Cardiac muscle cell (in vitro differentiated cells and primary cell): ENCODE measurements at places on chromosomes 12 and 14.

GRCh38 chr12:46800160-46800559, 25.6 kb downstream of the SLC38A4 start:
- H3K4me1 ChIP-seq: no peaks in the 10 kb centered on the region
- no peaks in the 10 kb centered on the region for H3K36me3 ChIP-seq
- DNase-seq: no peak
- no peak overlapping the region for H3K4me3 ChIP-seq
- H3K27me3 ChIP-seq: no peaks in the 10 kb centered on the region

- peaks cover 9% of the 10 kb centered on the region for H3K4me1 ChIP-seq
- H3K27ac ChIP-seq: no peak overlapping the region
- no peak for DNase-seq
- peaks cover 9% of the 10 kb centered on the region for H3K27me3 ChIP-seq
- H3K4me3 ChIP-seq: no peak overlapping the region
Measured at GRCh38 chr12:1665366-1665765, 25.5 kb upstream of the ADIPOR2 start.

- no peak overlapping the region for H3K27ac ChIP-seq
- H3K4me1 ChIP-seq: peaks cover 5% of the 10 kb centered on the region
- H3K27me3 ChIP-seq: peaks cover 3% of the 10 kb centered on the region
- no peaks in the 10 kb centered on the region for H3K36me3 ChIP-seq
Measured at GRCh38 chr12:116508145-116509121, 50.7 kb upstream of the MAP1LC3B2 start.

GRCh38 chr12:55736780-55737580, 5.9 kb upstream of the GDF11 start:
- peak; percentile 79 for DNase-seq
- H3K27ac ChIP-seq: peak overlapping the region; percentile 56
- H3K36me3 ChIP-seq: no peaks in the 10 kb centered on the region
- H3K4me1 ChIP-seq: peaks cover 16% of the 10 kb centered on the region
- no peaks in the 10 kb centered on the region for H3K27me3 ChIP-seq

GRCh38 chr12:109920261-109920780, 20.2 kb downstream of the TCHP start:
- H3K4me1 ChIP-seq: peaks cover 2% of the 10 kb centered on the region
- peaks cover 33% of the 10 kb centered on the region for H3K36me3 ChIP-seq
- no peak overlapping the region for H3K4me3 ChIP-seq
- H3K27ac ChIP-seq: no peak overlapping the region
- no peak for DNase-seq
- no peaks in the 10 kb centered on the region for H3K27me3 ChIP-seq

- no peaks in the 10 kb centered on the region for H3K27me3 ChIP-seq
- H3K4me1 ChIP-seq: peaks cover 12% of the 10 kb centered on the region
- H3K27ac ChIP-seq: peak overlapping the region; percentile 98
- H3K4me3 ChIP-seq: peak overlapping the region; percentile 69
Measured at GRCh38 chr12:56221232-56221756, 428 bp downstream of the RNF41 start.

DNA sequence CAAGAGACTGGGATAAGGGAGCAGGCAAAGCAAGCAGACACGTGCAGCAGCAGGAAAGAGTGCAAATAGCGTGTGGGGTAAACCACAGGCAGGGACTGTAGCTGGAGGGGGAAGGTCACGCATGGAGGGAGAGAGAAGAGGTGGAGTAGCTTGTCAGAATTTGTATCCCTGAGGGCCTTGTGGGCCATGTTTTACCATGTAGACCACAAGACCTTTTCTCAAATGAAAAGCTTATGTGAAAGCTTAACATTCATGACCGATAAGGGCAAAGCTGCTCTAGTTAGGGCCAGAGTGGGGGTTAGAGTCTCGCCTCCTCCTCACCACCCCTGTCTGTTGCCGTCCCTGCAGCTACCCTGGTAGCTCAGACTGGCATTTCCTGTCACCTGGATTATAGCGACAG, 152.9 kb upstream of the E2F7 start:
- H3K27me3 ChIP-seq: no peaks in the 10 kb centered on the region
- no peaks in the 10 kb centered on the region for H3K36me3 ChIP-seq
- H3K27ac ChIP-seq: no peak overlapping the region

- no peaks in the 10 kb centered on the region for H3K27me3 ChIP-seq
- peaks cover 39% of the 10 kb centered on the region for H3K4me1 ChIP-seq
- peak overlapping the region; percentile 81 for H3K27ac ChIP-seq
- H3K4me3 ChIP-seq: no peak overlapping the region
- DNase-seq: no peak
- no peaks in the 10 kb centered on the region for H3K36me3 ChIP-seq
Measured at GRCh38 chr14:61602003-61602732, 93.1 kb upstream of the HIF1A start.

DNA sequence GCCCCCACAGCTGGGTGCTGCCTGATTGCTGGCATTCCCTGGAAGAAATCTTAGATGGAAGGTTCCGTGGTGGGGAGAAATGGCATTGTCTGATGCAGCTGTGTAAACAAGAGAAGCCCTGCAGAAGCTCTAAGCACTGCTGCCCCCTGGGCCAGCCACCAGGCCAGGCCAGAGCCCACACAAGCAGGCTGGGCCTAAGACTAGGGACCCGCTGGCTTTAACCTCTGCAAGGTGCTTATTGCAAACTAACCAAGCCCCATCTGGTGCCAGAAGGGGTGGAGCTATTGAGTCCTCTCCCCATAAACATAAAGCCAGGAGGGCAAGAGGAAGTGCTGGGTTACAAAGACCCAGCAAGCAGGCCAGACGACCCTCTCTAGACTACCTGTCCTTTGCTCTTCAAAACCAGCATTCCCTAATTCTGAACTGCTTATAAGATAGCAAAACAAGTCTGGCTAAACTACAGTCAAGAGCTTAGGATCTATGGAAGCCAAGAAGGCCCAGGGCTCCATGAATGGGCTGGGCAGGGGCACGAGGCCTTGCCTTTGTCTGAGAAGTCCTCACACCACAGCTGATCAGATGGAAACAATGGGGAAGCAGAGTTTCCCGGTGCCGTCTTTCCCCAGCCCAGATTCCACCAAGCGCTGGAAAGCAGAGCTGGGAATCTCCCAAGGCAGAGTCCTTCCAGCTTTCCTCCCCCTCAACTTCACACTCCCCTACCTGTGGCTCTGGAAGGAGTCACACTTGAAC, 28.8 kb downstream of the P2RX4 start:
- DNase-seq: no peak
- H3K4me3 ChIP-seq: no peak overlapping the region
- peaks cover 18% of the 10 kb centered on the region for H3K4me1 ChIP-seq
- no peaks in the 10 kb centered on the region for H3K27me3 ChIP-seq
- H3K27ac ChIP-seq: peak overlapping the region; percentile 47

DNA sequence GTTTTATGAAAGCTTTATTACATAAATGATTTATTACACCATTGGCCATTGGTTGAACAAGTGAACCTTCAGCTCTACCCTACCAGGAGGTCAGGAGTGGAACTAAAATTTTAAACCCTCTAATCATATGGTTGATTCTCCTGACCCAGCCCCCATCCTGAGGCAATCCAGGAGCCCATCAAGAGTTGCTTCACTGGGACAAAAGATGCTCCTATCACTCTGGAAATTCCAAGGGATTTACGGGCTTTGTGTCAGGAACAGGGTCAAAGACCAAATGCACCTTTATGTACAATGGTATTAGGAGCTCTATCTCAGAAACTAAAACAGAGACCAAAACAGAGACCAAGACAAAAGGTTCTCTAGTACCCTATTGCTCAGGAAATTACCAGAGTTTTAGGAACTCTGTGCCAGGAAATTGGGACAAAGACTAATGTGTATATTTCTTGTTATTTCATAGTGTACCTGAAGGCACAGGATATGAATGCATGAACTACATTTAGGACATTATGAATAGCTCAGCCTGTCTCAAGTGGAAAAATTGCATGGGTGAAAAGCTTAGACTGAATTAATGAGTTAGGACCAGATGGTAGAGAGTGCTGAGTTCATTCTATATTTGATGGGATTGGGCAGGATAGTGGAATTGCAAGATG, 171.7 kb upstream of the FLRT2 start:
- no peak overlapping the region for H3K4me3 ChIP-seq
- H3K27me3 ChIP-seq: no peaks in the 10 kb centered on the region
- H3K4me1 ChIP-seq: no peaks in the 10 kb centered on the region
- H3K27ac ChIP-seq: no peak overlapping the region
- no peak for DNase-seq

GRCh38 chr12:82872088-82872487, 185.4 kb downstream of the TMTC2 start:
- no peak for DNase-seq
- no peak overlapping the region for H3K27ac ChIP-seq
- no peaks in the 10 kb centered on the region for H3K27me3 ChIP-seq
- no peak overlapping the region for H3K4me3 ChIP-seq
- no peaks in the 10 kb centered on the region for H3K36me3 ChIP-seq

DNA sequence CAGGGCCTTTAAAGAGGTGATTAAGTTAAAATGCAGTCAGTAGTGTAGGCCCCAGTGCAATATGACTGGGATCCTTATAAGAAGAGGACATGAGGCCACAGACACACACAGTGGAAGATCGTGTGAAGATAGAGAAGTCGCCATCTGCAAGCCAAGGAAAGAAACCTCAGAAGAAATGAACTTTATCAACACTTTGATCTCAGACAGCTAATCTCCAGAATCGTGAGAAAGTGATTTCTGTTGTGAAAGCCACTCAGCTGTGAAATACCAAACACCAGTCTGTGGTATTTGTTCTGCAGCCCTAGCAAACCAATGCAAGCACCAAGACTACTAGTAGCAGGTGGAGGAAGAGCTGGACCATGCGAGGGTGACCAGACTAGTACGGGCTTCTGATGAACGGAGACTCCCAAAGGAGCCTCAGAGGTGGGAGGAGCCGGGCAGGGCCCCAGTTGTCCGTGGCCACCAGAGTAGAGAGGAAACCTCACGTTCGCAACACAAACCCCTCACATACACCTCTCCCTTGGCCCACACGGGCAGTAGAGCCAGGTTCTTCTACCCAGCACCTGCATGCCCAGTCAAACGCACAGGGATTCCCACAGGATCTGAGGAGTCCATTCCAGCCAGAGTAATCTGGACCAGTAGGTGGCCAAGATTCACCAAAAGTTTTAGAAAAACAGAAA, 243.0 kb downstream of the TTC8 start:
- no peaks in the 10 kb centered on the region for H3K36me3 ChIP-seq
- H3K4me3 ChIP-seq: no peak overlapping the region
- H3K27ac ChIP-seq: no peak overlapping the region
- no peak for DNase-seq

GRCh38 chr12:81080431-81080983, 2.6 kb downstream of the ACSS3 start:
- peaks cover 36% of the 10 kb centered on the region for H3K4me1 ChIP-seq
- no peak overlapping the region for H3K27ac ChIP-seq
- DNase-seq: peak; percentile 66
- no peak overlapping the region for H3K4me3 ChIP-seq
- no peaks in the 10 kb centered on the region for H3K36me3 ChIP-seq
- H3K27me3 ChIP-seq: no peaks in the 10 kb centered on the region

- no peak overlapping the region for H3K27ac ChIP-seq
- no peak for DNase-seq
- peaks cover 7% of the 10 kb centered on the region for H3K4me1 ChIP-seq
- H3K27me3 ChIP-seq: no peaks in the 10 kb centered on the region
- no peak overlapping the region for H3K4me3 ChIP-seq
Measured at GRCh38 chr12:63924781-63925180, 80.3 kb downstream of the SRGAP1 start.

DNA sequence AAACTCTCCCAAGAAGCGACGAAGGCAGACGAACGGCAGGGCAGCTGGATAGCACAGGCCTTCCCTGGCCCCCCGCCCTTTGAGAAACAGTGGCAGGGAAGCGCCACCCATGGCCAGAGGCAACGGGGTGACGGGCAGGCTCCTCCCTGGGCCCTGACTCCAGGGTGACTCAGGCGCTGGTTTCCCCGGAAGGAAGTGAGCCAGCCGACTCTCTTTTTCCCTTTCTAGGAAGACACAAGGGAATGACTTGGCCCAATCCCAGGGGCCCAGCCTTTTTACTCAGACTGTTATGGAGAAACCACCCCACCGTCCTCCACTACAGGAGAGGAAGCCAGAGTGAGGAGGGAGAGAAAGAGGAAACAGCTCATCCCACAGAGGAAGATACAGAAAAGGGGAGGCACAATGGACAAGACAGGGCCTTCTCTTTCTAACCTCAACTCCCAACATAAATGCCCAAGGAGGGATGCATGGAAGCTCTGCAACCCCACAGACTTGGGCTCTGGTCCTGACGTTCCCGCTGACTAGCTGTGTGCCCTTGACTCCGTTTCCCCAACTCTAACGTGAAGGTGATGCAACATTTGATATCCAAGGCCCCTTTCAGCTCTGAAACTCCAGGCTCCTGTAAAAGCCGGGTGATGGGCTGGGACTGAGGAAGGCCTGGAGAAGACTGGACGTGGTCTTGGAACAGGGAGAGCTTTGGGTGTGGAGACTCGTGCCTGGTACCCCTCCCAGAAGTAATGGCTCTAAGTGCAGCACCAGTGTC, 27.9 kb downstream of the ACTN1 start:
- peaks cover 54% of the 10 kb centered on the region for H3K4me1 ChIP-seq
- H3K4me3 ChIP-seq: no peak overlapping the region
- H3K27ac ChIP-seq: peak overlapping the region; percentile 74
- H3K27me3 ChIP-seq: no peaks in the 10 kb centered on the region
- H3K36me3 ChIP-seq: no peaks in the 10 kb centered on the region

DNA sequence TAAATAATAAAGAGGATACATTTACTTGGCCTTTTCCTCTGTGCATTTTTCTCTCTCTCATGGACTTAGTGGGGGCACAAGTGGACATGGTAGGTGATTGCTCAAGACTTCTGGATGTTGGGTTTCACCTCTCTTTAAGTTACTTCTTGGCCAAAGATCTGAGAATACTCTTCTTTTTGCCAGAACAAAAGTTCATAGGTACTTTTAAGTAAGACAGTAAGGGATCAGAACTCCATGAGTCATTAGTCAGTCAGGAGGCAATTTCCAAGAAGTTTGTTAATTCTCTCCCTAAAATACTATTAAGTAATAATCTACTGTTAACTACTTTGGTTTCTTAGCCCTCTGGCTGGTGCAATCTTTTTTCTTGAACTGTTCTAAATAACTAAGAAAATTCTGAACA, 84.2 kb downstream of the GRIP1 start:
- H3K4me1 ChIP-seq: no peaks in the 10 kb centered on the region
- DNase-seq: no peak
- no peak overlapping the region for H3K27ac ChIP-seq
- H3K36me3 ChIP-seq: no peaks in the 10 kb centered on the region
- H3K4me3 ChIP-seq: no peak overlapping the region

DNA sequence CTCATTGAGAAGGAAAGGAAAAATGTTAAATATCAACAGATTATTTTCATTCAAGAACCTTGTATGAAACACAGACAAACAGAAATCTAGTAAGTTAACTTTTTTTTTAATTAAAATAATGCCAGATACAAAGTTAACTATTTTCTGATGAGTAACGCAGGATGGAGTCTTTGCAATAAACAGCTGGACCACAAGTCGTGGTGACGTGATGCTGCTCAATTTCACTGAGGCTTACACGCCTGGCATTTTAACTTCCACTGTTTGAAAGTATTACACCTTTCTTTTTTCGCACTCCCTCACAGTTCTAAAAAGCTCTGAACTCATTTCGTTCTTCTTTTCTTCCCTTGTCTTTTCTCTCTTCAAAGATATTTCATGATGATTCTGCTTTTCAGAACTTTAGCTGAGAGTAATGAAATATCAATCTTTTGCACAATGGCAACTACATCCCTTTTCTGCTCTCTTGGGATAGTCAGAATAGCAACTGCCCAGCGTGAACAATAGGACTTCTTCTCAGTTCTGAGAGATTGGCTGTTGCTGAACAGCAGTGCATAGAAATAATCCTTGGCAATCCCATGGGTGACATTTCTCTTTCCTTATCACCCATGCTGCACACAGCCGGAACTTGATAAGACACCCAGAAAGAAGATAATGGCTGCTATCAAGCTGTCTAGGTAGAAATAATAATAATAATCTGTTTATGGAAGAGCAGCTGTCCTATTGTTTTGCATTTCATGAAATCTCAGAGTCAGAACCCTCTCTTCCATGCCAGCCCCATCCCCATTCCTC, 160.5 kb downstream of the BTG1 start:
- peak overlapping the region; percentile 64 for H3K27ac ChIP-seq
- no peaks in the 10 kb centered on the region for H3K36me3 ChIP-seq
- no peaks in the 10 kb centered on the region for H3K27me3 ChIP-seq
